ENCODE measurements at places on chromosomes 5 and 9.

GRCh38 chr9:137084526-137084925 lies 2.3 kb upstream of the MAN1B1 start:
- DNase-seq: no peak

- peak; percentile 4 for DNase-seq
Measured at GRCh38 chr9:82106536-82106935, 118.0 kb downstream of the SPATA31D1 start.

DNA sequence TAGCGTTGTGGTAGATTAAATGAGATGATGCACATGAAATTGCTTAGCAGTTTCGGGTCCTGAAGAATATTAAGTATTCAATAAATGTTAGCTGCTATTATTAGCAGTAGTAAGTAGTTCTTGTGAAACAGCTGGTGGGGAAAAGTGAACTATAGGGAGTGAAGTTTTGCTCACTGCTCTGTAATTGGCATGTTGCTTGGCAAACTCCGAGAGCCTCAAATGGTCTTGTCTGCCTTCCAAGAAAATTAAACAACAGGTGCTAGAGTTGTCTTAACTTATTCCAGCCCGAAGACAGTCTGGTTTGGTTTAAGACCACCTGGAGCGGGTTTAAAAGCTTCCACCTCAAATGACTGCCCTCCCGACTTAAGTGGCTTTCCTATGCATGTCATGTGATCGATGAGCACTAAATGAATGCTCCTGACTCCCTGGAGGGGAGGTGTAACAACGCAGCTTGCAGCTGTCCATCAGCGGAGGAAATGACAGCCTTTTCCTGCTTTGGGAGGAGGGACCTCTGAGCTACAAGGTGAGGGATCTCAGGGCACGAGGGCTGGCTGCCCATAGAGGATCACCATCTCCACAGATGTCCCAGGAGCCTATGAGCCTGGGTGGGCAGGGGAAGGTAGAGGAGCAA lies 202.9 kb upstream of the PANK3 start:
- DNase-seq: peak; percentile 93

DNA sequence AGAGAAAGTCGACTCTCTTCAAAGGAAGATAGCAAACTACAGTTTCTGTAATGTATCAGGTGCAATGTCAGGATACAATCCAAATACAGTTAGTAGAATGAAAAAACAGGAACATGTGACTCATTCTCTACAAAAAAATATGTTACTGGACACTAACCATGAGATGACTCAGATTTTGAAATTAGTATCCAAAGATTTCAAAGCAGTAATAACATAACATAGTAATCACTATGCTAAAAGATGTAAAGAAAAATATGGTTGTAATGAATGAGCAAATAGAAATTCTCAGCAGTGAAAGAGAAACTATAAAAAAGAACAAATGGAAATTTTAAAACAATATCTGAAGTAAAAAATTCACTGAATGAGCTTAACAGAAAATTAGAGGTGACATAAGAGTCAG lies 42.3 kb downstream of the SHOC1 start:
- no peak for DNase-seq

- DNase-seq: no peak
Measured at GRCh38 chr9:128550226-128550625, 2.2 kb upstream of the SPTAN1 start.

GRCh38 chr5:138000102-138000723 lies 32.7 kb downstream of the FAM13B start:
- DNase-seq: no peak

DNA sequence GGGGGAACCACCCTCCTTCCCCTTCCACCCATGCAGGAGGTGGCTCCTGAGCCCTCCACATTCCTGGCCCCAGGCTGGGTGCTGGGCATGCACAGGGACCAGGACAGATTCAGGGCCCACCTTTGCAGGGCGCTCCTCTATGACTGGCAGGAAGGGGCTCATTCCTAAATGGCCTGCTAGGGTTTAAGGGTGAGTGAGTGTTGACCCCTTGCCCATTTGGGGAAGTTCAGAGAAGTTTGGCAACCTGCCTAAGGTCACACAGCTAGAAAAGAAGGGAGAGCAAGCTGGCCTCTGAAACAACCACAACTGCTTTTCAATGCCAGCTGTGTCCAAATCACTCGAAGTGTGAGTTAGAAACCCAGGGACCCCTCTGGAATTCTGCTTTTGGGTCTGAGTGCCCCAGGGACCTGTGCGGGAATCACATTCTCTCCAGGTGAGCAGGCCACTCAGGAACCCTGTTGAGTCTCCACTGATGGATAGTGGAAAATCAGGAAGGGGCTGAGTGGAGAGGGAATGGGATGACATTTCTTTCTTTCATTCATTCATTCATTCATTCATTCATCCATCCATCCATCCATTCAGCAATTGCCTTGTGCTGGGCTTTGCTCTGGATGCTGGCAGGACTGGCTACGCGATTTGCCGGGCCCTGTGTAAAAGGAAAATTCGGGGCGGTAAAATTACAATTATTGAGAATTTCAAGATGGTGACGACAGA lies 191.9 kb downstream of the C9orf50 start:
- no peak for DNase-seq

DNA sequence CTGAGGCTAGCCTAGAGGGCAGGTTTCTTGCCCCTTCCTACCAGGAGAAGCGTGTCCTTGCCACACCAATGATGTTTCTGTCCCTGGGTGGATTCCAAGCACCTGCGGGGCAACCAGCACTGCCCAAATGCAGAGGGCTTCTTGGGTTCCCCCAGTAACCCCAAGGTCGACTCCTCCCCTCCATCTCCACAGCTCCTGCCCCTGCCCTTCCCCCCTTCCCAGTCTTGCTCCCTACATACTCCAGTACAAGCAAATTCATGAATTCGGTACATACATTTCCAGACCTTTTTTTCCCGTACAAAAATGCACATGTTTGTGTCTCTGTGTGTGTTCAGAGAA lies 12.8 kb upstream of the JADE2 start:
- DNase-seq: no peak

DNA sequence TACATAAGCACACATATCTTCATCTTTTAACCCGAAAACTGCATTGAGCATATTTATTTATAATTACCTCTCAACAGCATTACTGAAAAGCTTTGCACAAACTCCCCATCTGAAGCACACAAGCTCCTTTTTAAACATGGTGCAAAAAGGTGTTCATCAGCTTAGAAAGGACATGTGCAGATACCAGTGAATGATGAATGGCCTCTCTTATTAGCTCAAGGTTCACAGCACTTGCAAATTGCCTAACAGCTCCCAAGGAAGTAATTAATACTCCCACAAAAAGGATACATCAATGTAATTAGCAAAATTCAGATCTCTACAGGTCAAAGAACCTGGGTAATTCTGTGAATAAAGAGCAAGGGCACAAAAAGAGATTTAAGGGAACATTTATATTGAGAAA lies 422.0 kb downstream of the HINT1 start:
- DNase-seq: no peak

DNA sequence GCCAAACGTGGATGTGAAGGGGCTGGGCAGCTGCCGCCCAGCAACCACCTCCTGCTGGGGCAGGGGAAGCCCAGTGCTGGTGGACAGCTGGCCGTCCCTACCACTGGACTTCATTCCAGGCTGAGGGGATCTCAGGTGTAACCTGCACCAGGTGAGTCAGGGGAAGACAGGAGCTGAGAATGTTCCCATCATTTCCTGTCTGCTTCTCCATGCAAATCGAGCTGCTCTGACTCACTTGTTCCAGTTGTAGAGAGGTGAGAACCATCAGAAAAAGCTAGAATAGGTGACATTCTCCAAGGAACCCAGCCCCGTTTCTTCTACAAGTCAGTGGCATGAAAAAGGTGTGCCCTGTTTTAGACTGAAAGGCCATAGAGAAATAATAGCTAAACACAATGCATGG lies 21.8 kb upstream of the BARX1 start:
- no peak for DNase-seq

DNA sequence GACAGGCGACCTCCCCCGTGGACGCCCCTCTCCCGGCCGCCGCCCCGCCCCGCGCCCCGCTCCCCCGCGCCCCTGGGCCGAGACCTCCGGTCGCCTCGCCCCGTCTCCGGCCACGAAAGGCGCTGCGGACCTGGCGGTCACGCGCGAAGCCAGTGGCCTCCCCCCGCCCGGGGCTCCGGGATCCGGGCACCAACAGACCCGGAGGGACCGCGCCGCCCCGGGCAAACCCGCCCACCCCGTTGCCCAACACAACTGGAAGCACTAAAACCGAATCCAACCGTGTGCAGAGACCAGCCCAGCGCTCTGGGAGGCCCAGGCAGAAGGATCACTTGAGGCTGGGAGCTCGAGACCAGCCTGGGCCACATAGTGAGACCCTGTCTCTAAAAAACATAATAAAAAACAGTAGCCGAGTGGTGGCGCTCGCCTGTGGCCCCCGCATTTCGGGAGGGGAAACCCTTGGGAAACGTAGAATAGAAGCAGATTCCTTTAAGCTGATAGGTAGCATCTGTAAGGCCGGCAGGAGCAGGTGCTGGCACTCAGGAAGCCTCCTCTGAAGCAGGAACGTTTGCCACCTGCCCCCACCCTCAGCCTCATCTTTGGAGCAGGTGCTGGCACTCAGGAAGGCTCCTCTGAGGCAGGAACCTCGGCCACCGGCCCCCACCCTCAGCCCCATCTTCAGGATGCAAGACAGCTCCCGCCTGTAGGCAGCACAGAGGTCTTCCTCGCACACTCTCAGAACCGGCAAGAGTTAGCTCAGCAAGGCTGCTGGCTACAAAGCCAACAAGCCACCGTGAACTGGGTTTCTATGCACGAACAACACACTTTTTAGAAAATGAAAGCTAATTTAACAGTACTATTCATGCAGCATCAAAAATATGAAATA lies 4.6 kb upstream of the SLC9A3 start:
- DNase-seq: no peak

GRCh38 chr9:76704593-76705204 lies 59.5 kb upstream of the PCA3 start:
- peak; percentile 53 for DNase-seq

DNA sequence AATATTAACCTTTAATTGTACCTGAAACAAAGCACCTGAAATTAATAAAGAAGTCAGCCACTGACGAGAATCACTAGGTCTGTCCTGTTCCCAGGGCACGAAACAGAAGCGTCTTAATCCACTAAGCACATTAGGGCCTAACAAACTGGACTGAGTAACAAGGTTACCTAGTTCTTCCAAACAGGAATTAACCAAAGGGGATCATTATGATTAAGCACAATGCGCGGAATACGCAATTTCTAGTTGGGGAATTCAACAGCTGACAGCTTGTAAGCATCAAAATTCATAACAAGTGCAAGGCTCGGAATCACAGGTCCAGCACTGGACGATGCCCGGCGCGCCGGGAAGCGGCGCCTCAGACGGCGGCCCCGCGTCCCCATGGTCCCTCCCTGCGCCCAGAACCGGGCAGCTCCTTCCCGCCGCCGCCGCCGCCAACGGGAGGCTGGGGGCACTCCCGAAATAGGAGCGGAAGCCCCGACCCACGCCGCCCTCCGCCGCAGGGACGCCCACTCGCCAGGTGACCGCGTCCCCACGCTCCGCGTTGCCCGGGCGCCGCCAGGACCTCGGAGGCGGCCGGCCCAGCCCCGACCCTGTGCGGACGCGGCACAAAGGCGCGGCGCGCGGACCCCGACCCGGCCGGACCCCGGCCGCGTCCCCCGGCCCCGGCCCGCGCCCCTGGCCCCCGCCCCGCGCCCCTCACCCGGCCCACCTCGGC lies 898 bp downstream of the CAMSAP1 start:
- DNase-seq: no peak

DNA sequence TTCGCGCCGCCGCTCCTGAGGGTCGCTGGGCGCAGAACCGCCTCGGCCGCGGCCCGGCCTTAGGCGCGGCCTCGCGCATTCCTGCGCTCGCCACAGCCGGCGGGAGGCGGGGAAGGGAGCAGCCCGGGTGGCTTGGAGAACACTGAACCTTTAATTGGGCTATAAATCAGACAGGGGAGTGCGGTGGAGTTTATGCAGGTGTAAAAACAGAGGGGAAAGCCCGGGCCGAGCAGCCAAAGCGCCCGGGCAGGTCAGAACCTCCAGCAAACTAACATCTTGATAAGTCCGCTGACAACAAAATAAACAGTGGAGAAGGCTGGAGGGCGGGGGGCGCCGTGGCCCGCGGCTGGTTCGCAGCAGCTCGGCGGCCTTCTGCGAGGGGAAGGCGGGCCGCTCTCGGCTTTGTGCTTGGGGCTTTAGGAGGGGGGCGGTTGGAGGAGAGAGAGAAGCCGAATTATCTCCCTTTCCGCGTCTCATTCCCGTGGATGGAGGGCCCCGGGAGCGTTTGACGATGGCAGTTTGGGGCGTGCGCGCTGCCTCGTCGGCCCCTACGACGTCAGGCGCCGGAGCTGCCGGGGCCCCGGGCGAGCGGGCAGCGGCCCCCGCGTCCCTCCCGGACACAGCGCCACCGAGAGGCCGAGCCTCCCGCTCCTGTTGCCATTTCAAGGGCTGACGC lies 11.3 kb downstream of the FOXD1 start:
- DNase-seq: peak; percentile 50

GRCh38 chr9:87300915-87301314 lies 196.8 kb upstream of the DAPK1 start:
- DNase-seq: no peak

DNA sequence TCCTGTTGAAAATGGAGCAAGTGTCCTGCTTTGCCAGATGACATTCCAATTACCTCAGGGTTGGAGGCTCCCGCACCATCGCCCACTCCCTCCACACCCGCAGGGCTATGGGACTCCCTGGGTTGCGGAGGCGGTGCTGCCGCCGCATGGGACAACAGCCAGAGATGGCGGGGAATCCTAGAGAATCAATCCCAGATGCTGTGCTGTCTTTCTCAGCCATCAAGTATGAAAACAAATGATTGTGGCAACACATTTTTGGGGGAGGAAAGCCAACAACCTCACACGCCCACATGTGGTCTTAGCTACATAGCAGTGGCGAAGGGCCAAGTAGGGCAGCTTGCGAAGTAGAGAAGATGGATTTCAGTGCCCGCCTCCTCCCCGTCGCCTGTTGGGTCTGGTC lies 46.7 kb downstream of the IL31RA start:
- no peak for DNase-seq

- DNase-seq: peak; percentile 8
Measured at GRCh38 chr9:33750839-33751339, 44.5 kb upstream of the PRSS3 start.

- no peak for DNase-seq
Measured at GRCh38 chr5:120361941-120362340, 102.2 kb upstream of the PRR16 start.

- no peak for DNase-seq
Measured at GRCh38 chr9:104780796-104781395, 17.0 kb downstream of the NIPSNAP3B start.

GRCh38 chr9:113579283-113580040 lies 115.9 kb downstream of the RGS3 start:
- no peak for DNase-seq

- no peak for DNase-seq
Measured at GRCh38 chr9:129125478-129125877, 14.3 kb downstream of the PTPA start.

DNA sequence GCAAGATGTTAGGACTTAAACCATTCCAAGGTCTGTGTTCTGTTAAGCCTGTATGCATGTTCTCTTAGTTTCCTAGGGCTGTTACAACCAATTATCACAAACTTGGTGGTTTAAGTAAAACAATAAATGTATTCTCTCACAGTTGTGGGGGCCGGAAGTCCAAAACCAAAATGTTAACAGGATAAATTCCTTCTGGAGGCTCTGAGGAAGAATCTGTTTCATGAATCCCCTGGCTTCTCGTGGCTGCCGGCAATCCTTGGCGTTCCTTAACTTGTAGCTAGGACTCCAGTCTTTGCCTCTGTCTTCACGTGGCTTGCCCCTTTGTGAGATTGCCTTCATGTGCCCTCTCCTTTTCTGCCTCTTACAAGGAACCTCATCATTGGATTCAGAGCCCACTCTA lies 30.4 kb downstream of the FEM1C start:
- no peak for DNase-seq

- DNase-seq: no peak
Measured at GRCh38 chr5:157253547-157253946, 12.4 kb upstream of the CYFIP2 start.

- DNase-seq: peak; percentile 49
Measured at GRCh38 chr5:109589986-109590385, 99.7 kb upstream of the MAN2A1 start.

Measured in NCI-H524 (cell line).